ENCODE measurements at places on chromosomes 4 and X.
A peak's percentile ranks its signal among the peaks of the same experiment; 100 is the strongest.

DNA sequence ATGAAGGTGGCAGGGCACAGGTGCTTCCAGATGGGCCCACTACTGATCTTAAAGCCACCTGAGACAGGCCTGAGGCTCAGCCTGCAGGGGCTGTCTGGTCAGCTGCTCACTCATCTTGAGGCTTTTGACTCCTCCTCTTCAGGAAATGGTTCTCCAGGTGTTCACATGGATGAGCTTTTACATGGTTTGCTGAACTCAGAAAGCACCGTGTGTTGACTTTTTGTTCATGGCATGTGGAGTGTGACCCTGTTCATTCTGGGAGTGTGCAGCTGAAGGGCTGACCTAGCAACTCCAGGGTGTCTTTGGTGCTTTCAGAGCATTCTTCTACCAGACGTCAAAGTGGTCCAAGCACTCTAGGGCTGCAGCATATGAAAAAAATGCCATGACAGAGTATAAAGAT lies 111.1 kb downstream of the CCNG2 start:
- DNase-seq = no peak

GRCh38 chr4:568351-568652 lies 7.8 kb downstream of the TMEM271 start:
- no peak for DNase-seq

GRCh38 chr4:4861390-4862018 lies 2.0 kb downstream of the MSX1 start:
- no peak for DNase-seq

GRCh38 chrX:50536955-50537354 lies 66.3 kb upstream of the DGKK start:
- no peak for DNase-seq

DNA sequence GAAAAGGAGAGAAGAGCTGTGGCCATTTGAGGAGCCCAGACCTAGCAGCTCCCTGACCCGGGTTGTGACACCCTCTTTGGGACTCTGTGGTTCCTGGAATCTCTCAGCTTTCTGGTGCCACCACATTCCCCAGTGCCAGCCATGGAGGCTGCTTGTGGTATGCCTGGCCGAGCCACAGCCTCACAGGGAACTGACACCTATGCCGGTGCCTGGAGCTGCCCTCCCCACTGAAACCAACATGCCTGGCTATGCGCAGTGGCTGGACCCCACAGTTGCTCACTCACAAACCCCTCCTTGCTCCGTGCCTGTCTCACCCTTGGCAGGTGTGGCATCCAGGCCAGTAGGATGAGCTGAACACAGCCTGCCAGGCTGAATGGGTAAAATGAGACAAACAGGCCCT lies 749.4 kb downstream of the ARAP2 start:
- DNase-seq = no peak

- no peak for DNase-seq
Measured at GRCh38 chr4:188778905-188779304, 639.7 kb downstream of the TRIML1 start.

GRCh38 chr4:87973283-87974169 lies 2.0 kb upstream of the SPP1 start:
- peak; percentile 65 for DNase-seq

DNA sequence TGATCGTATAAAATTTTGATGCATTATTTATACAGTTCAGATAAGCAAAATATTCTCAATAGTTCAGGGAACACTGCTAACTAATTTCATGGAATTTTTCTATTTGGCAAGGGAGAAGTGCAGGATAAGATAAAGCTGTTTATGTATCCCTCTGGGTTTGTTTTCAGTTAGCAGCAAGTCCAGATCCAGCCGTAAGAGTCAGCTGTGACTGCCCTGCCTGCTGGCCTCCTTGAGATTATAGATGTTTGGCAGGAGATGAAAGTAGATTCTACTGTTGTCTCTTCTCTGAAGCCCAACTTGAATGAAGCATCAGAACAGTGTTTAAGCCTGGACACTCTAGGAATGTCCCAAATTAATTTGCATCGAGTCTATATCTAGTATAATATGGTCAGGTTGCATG lies 29.5 kb downstream of the ANTXR2 start:
- DNase-seq = peak; percentile 17

DNA sequence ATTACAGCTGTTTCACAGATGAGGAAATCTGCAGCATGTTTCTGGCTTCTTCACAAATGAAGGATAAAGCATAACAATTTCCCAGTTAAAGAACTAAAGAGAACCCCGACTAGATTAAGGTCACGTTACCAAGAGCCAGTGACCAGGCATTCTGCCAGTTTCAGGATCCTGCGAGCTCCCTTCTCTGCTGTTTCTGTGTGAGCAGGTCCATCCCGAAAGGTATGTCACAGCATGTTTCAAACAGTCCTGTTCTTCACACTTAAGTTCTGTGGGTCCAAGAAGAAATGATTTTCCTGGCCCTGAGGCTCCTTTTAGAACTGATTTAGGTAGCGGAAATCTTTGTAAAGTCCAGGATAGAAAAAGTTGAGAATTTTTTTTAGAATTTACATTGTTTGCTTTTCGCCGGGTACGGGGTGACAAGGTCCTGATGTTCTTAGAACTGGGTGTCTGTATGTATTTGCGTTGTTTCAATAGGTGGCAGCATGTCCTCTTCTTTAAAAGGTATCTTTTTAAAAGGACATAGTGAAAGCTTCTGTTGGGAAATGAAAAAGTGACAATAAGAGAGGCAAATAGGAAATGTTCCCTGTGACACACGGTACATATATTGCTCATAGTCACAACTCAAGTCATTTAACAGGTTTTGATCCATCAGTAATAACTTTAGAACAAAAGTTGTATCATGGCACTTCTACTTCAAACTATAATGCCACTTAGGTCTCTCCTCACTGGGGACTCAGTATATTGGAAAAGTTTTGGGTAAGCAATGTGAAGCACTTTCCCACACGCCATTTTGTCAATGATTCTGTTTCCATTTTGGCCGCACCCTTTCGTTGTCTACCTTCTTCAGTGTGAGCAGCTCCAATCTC lies 18.4 kb downstream of the IL21 start:
- peak; percentile 14 for DNase-seq

- no peak for DNase-seq
Measured at GRCh38 chr4:7429601-7430078, 5.1 kb downstream of the PSAPL1 start.

DNA sequence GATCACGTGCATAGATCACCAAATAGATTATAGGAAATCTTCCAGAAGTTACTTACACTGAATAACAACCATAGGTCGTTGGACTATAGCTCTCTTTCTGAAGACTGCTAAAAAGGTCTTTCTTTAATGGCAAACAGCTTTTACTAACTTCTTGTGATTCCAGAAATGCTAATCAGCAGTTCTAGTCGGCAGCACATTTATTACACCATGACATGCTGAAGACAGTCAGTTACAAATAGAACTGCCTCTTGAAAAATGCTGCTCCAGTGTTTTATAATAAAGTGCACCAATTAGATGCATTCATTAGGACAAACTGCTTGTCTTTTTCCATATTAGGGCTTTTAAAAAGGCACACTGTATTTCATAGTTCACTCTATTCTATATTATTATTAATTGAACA lies 488.2 kb downstream of the PABPC4L start:
- no peak for DNase-seq

DNA sequence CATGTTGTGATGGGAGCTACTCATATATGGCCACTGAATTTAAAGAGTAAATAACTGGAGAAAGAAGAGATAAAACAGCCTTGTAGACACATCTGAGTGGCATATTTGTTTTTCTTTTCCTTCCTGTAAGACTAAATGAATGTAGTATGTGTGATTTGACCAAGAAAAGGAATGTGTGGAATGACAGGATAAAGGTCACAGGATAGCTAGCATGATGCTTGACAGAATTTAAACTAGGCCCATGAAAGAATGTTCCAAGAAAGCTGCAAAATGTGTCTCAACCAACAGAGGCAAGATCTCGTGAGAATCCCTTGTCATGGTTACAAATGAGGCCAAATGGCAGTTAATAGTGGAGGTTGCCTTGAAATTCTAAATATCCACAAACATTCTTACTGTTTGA lies 137.0 kb downstream of the KCNIP4 start:
- no peak for DNase-seq

DNA sequence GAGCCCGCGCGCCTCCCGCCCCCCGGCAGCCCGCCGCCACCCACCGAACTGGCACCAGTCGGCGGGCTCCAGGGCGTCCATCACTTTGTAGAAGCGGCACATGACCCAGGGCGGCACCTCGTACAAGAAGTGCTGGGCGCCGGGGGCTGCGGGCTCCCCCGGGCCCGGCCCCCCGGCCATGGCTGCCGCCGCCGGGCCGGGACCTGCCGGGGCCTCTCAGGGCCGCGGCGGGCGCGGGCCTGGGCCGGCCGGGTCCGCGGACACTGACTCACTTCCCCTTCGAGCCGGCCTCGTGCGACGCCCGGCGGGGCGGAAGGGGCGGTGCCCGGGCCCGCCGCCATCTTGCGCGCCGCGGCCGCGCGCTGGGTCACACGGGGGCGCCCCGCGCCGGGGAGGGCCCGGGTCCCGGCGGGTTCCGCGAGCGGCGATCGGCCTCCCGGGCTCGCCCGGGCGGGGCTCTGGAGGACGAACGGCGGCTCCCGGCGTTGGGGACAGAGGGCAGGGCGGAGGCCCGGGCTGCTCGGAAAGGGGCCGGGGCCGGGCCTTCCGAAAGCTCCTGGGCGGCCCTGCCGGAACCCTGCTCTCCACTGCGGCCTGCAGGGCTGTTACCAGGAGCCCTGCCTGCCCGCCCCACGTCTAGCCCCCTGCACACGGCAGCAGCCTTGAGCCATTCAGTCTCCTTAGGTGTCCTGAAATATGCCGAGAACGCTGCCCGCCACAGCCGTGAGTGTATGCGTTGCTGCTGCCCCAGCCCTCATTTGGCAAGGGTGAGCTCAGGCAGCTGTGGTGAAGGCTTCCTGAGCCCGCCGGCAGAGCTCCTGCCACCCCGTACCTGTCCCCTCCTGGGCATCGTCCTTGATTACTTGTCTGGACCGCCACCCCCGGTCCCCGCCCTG lies at the start of gene IRAK1:
Gene IRAK1 (minus strand): TSS at position 270 of the 896 bp plus-strand sequence. CDS start 90 bp downstream, at position 180.
- no peak for DNase-seq

Data from left kidney (tissue), 8 donors.